ENCODE measurements at places on chromosomes 16 and 17. TPM values are rescaled to one million over a fixed set of nuclear protein-coding genes. Genes with fewer than 3 reads are reported as not detected.

Gene NPIPB9
- 1.4 TPM for total RNA-seq

Gene TBC1D3I
- total RNA-seq, result 0.22 TPM

- DNase-seq, result no peak
Measured at GRCh38 chr17:45973946-45974859, 24.8 kb upstream of the STH start.

DNA sequence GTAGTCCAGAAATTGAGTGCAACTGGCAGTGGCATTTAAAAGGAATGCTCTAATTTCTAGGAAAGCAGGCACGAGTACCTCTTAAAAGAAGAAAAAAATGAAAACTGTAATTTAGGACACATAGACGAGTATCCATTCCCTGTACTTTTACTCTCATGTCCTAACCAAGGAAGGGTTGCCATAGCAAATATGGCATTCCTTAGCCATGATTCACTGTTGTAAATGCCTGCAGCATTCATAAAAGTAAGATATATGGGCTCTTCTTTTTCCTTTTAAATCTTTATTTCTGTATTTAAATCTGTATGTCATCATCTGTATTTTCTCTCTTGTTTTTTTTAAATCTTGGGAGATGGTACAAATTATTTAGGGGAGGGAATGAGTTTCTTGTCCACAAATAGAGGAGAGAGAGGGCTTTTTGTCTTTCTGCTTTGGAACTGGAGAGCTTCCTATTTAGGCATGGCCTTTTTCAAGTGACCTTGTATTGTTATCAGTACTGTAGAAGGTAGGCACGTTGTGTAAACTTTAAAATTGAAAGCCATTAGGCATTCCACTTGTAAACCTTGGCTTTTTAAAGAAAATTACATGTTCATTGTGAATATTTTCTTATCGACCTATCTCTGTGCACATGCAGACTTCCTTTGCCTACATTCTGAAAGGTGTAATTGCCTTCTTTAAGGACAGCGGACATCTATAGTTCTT lies 50.0 kb downstream of the TENT4B start:
- DNase-seq, result no peak

GRCh38 chr16:84507011-84507982 lies 2.8 kb upstream of the MEAK7 start:
- no peak for DNase-seq
